ENCODE measurements at places on chromosomes 16 and 17.

DNA sequence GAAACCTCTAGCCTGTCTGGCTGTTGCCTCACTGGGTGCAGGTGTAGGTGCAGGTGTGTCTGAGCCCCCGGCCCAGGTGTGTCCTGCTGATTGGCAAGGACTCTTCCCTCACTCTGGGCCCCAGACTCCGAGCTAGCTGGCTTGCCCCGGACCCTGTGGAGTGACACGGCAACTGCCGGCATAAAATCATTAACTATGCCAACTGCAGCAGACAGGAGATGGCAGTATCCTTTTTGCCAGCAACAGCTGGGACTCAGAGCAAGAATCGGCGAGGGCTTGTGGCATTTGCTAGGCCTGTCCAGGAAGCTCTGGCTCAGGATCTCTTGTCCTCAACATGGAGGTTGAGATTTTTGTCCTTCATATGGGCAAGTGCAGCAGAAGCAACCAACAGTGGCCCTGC lies 20.8 kb downstream of the CIAPIN1 start:
- no peak for DNase-seq

DNA sequence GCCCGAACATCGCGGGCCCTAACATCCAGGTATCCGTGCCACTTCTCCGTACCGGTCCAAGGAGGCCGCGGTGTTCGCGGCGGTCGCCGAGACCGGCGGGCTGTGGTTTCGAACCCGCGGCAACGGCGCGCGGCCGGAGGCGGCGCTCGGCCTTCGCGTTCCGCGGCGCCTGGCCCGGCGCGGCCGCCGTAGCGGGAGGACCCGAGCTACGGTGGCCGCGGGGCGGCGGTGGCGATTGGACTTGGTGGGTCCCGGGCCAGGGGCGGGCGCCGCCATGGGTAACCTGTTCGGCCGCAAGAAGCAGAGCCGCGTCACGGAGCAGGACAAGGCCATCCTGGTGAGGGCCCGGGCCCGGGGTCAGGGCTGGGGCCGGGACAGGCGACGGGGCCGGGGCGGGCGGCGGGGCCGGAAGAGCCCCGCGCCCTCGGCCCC lies at the start of gene CHMP6:
TSS of gene CHMP6 (plus strand) at position 197 of the 432 bp plus-strand sequence. CDS start at position 275, 78 bp downstream.
- DNase-seq: peak; percentile 21

DNA sequence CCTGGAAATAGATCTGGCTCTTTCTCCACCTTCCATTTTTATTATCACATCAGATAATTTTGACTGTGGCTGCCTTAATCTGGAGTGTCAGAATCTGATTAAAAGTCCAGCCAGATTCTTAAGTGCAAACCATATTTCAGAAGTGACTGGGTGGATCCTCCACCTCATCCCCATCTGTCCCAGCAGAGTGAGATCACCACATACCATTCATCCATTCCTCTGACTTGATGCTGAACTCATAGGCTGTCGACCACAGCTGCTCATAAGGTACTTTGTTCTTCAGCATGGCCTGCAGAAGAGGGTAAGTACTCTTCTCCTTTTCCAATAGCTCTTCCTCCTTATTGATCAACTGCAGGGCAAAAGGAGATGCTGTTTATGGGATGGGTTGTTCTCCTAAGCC lies 53.5 kb downstream of the DNAH3 start:
- DNase-seq: no peak

- no peak for DNase-seq
Measured at GRCh38 chr17:83122834-83123233, 43.4 kb downstream of the METRNL start.

GRCh38 chr17:60398227-60398959 lies 6.5 kb upstream of the USP32 start:
- no peak for DNase-seq

- no peak for DNase-seq
Measured at GRCh38 chr17:59858167-59858816, 34.5 kb downstream of the TUBD1 start.

DNA sequence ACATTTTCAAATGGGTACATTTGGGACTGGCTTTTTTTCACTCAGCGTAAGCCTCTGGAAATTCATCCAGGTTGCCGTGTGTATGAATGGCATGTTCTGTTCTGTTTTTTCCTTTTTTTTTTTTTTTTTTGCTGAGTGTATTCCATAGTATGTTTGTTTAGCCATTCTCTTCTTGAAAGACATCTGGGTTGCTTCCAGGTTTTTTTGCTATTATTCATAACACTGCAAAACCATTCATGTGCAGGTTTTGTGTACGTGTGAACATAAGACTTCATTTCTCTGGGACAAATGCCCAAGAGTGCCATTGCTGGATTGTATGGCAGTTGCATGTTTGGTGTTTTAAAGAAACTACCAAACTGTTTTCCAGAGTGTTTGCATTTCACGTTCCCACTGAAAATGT lies 335.9 kb upstream of the TNRC6C start:
- no peak for DNase-seq

GRCh38 chr16:49773534-49774475 lies 82.1 kb downstream of the ZNF423 start:
- DNase-seq: no peak

Data from amniotic stem cell (primary cell).